ENCODE measurements at places on chromosomes 13 and 19.

DNA sequence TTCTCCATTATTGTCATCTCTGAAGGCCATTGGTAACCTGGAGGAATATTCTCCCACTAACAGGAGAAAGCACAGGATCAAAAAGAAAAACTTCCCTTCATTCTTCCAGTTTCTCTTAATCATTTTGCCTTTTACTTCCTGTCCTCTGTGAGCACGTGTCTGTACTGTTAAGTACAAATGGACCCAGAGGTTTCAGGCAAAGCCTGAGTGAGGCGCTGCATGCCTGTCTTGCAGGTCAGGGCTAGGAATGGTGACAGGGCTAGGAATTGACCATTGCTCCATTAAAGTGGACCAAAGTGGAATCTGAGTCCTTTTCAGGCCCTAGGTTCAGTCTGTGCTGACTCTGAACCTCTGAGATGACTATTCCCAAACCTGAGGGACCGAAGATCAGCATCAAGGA is 326.7 kb downstream of the SHISA2 start:
- no peak for DNase-seq

DNA sequence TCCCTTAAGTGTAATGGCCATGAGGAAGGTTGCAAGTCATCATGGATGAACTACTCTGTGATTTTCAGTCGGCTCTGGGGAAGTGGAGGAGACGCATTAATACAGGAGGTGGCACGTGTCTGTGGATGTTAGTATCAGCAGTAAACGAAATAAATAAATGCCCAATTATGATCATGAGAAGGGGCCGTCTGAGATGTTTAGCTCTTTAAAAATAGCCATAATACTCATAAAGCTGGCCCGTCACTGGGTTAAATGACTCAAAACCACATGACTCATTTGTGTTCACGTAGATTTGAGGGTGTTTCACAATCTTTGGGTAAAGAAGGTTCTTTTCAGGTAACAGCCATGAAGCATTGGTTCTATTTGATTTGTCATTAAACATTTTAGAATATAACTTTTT is 620.6 kb downstream of the GPC6 start:
- DNase-seq, result peak; percentile 62

DNA sequence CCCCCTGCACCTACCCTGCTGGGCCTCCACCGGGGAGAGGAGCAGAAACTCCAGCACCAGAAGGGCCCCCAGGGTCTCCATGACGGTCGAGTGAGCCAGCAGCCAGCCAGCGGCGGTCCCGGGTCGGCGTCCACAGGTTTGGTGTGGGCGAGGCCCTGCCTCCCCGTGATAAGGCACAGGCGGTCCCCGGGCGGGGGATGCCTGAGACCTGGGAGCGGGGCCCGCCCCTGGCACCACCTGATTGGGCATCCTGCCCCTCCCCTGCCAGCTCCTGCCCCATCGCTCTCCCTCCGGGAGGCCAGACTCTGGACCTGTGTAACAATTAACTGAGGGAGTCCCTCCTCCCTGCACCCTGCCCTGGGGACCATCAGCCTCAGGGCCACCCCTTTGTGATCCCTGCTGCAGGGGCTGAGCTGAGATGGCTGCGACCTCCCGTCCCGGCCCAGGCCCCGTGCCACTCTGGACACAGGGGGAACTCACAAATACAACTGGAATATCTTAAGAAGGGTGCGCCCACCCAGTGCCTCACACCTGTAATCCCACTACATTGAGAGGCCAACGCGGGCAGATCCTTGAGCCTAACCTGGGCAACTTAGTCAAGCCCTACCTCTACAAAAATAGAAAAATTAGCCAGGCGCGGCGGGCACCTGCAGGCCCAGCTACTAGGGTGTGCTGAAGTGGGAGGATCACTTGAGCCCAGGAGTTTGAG is at the start of gene SMIM24:
SMIM24 (minus strand) TSS at position 143 of the 709 bp plus-strand sequence; CDS start at position 81, 62 bp downstream.
- no peak for DNase-seq

DNA sequence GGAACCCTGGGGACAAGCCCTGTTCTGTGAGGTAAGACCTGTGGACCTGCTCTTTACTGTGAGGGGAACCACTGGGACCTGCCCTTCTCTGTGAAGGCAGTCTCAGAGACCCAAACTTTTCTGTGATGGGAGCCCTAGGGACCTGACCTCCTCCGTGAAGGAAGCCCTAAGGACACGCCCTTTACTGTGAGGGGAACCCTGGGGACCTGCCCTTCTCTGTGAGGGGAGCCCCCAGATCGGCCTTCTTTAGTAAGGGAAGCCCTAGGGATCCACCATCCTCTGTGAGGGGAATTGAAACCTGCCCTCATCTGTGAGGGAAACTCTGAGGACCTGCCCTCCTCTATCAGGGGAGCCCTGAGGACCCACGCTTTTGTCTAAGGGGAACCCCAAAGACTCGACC is 343.5 kb downstream of the UQCRFS1 start:
- no peak for DNase-seq

DNA sequence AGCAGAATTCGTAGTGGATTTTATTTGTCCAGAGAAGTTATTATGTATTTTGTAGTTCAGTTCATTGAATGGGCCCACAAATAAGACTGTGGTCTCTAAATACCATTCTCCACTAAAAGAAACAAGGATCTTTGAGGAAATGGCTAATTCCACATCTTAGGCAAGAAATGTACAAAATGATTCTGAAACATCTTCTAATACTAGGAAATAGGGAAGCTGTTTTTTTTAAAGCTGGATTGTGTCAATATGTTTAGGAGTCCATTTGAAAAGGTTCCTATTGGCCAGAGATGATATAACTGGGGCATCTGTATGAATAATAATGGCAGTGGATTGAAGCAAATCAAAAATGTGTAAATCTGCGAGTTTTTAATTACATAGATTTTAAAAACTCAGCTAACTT is 88.5 kb upstream of the SIAH3 start:
- no peak for DNase-seq

DNA sequence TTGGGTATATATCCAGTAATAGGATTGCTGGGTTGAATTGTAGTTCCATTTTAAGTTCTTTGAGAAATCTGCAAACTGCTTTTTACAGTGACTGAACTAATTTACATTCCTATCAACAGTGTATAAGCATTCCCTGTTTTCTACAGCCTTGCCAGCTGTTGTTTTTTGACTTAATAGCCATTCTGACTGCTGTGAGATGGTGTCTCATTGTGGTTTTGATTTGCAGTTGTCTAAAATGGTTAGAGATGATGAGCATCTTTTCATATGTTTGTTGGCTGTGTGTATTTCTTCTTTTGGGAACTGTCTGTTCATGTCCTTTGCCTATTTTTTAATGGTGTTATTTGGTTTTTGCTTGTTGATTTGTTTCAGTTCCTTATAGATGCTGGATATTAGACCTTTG is 4.0 kb upstream of the ZNF222 start:
- DNase-seq, result no peak

- DNase-seq, result no peak
Measured at GRCh38 chr19:17419154-17419620, 660 bp upstream of the MVB12A start.

GRCh38 chr19:45901432-45901911 is 941 bp downstream of the MYPOP start:
- peak; percentile 30 for DNase-seq

DNA sequence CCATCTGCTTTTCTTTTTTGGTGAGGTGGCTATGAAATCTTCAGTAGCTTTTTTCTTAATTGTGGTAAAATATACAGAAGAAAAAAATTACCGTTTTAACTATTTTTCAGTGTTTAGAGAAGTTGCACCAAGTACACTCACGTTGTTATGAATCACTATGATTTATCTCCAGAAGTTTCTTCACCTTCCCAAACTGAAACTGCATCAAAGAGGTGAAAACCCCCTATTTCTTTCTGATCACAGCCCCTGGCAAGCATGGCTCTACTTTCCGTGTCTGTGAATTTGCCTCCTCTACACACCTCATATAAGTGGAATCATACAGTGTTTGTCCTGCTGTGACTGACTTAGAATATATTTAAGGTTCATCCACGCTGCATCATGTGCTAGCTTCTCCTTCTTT is 15.6 kb upstream of the SIGLEC10 start:
- DNase-seq, result no peak

- peak; percentile 68 for DNase-seq
Measured at GRCh38 chr13:26653310-26653709, 95.8 kb downstream of the WASF3 start.

DNA sequence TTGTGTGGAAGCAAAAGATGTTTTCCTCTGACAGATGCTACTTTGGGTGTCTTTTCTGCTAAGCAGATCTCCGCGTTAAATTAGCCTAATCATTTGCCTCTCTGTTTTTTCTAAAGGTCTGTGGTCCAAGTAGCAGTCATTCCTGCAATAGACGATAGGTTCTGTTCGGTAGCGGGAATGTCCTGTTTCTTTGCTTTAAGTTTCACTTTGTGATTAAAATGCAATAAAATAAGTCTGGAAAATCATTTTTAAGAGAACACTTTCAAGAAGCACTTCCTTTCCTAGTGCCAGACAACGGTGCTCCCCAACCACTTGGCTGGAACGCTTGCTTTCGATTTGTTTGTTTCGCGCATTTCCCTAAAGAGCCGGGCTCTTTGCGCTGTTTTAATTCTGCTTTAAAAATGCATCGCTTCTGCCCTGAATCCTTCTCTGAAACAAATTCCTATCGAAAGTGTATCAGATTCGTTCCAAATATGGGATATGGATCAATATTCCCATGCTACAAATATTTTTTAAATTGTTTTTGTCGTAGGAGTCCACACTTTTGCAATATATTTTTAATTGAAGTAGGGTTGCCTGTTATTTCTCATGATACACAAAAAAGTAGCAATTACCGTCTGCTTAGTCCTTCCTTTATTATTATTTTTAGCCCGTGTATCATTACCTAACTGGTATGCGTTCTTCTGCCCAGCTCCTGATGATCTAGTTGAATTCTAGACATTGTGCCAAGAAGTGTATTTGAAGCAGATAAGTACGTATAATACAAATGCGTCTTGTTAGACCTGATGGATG is 14.2 kb downstream of the ZIC2 start:
- DNase-seq, result no peak

- no peak for DNase-seq
Measured at GRCh38 chr19:33926306-33926705, 129.6 kb downstream of the KCTD15 start.

GRCh38 chr13:49455007-49455398 is 10.9 kb downstream of the SETDB2 start:
- no peak for DNase-seq

DNA sequence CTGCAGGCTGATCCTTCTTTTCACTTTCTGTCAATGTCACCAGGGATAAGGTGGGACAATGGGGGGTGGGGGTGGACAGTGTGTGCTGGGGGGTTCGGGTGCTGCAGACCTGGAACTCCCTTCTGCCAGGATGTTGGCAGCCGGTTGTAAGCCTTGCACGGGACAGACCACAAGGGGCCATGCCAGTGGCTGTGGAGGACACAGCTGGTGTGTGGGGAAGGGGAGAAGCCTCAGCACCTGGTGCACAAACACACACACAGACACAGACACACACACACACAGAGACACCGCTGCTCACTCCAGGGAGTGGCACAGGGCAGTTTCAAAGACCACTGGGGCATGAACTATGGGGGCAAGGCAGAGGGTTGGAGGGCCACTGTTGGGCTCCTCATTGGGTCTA is 3.6 kb downstream of the F2RL3 start:
- no peak for DNase-seq

DNA sequence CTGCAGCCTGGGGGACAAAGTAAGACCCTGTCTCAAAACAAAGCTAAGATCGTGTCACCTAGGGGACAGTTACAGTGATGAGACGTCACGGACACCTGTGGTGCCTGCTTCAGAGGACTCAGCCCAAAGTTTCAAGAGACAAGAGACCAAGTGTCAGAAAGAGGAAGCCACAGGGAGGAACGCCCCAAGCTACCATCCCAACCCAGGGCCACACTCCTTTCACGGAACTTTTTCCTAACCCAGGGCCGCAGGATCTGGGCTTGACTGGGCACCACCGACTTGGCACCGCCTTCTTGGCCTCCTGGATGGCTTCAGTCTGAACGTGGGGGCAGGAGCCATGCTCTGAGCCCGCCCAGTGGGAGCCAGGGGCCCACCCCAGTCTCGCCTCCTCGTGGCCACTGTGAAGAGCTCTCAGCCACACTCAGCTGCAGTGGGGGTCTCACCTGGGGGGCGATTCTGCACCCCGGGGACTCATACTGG is 8.5 kb downstream of the MOB3A start:
- DNase-seq, result no peak

DNA sequence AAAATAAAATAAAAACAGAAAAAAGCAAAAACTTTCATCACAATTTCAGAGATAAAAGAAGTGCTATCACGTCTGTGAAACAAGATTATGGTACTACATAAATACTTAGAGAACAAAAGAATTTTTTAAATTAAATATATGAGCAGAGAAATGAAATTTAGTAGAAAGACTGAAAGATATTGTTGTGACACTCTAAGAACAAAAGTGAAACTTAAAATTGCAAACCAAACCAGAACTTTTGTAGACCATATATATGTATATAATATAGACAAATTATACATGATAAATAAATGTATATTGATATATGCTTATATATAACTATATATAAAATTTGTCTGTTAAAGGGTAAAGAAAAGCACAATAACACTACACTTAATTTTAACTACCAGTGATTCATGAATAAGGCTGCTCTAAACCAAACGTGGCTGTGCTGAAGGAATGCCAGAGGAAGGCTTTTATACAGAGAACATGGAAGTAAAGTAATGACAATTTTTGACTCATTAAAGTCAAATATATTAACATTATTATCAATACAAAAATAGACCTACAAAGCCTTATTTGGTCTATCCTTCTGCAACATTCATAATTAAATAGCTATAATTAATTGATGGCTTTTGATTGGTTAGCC is 1516.7 kb upstream of the PCDH20 start:
- no peak for DNase-seq

DNA sequence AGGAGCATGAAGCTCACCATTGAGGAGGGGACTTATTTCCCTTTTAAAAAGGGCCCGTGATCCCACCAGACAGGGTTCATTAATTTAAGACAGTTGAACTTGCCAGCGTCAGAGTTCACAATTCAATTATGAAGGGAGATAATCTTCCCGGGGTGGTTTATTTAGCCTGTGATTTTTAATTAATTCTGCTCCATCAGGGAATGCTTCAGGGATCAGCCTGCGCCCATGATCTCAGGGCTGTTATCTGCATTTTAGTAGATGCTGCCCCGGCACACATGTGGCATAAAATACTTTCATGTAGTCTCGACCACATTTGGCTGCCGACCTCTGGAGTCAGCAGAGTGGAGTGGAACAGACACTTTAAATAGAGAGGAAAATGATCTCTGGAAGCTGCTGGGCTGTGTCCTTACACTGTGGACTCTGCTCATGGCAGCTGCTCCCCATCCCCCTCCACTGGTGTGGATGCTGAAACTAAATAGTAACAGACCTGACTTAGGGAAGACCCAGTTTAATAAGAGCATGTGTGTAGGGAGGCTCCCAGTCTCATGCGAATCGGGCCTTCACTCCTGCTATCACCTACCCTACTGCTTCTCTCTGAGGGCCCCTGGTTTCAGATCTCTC is 256.9 kb downstream of the TEX29 start:
- no peak for DNase-seq

Data from AG08395 (cell line).